Hepatic stellate cell (primary cell): ENCODE measurements at places on chromosomes 7 and 10.

DNA sequence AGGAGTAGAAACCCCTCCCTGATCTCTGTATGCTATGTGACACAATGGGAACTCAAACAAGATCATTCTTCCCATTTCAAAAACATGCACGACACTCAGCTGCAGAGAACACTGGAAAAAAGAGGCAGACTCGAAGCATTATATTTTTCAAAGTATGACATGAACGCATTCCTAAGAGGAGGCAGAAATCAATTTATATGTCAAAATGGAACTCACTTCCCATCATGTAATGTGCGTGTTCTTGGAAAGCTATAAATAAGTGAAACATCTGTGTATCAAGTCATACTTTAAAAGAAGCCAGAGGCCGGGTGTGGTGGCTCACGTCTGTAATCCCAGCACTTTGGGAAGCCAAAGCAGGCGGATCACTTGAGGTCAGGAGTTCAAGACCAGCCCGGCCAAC, 142.7 kb downstream of the ICA1 start:
- no peak for DNase-seq

GRCh38 chr7:37311355-37311754, 137.3 kb downstream of the ELMO1 start:
- DNase-seq, result no peak

DNA sequence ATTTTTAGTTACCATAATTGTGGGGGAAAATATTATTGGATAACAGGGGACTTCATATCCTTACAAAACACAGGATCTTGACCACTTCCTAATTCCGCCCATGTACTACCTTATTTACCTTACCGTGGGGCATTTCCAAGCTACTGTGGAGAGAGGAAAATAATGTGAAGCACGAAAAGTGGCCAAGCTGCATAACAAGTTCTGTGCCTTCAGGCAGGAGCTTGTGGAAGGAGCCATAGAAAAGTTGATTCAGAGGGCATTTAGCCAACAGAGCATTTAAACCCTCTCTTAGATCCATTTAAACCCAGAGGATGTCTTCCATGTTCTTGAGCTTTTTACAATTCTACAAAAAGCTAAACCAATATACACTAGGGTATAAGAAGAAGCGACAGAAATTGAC, 41.6 kb downstream of the DNAJB9 start:
- no peak for DNase-seq

- peak; percentile 64 for DNase-seq
Measured at GRCh38 chr10:94403380-94404213, 1.3 kb downstream of the TBC1D12 start.

DNA sequence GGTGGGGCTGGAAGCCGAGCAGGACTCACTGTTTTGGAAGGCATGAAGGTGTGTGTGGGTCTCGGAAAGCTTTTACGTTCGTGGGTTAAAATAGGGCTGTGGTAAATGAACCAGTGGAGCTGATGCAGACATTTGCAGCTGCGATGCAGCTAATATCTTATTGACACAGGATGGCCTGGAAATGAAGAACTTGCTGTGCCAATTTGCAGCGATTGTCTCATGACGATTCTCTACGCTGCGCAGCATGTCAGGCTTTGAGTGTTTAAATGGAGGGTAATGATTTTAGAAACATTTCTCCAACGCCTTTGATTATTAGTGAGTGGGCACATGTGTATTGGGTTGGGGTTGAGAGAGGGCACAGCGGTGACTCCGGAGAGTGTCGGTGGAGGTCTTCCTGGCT, 136.0 kb downstream of the ACTR3B start:
- DNase-seq, result no peak
